CD8-positive, alpha-beta memory T cell (primary cell): ENCODE measurements at places on chromosomes 1 and 21.

- DNase-seq = no peak
Observed at GRCh38 chr1:65994223-65994622, 201.5 kb downstream of the PDE4B start.

DNA sequence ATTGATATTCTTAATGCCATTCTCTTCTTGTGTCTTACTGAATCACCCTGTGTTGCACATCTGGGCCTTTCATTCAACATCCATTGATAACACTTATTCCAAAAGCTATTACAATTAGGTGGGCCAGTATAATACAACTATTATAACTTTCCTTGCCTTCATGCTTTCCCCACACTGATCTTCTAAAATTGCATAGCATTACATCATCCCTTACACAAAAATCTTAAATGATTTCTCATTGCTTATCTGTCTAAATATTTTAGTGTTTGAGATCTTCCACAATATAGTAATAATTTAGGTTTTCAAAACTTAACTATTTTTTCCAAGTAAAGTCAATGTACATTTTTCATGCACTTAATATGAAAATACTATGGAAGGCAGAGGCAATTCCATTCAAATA is 1634.1 kb downstream of the PLA2G4A start:
- no peak for DNase-seq

GRCh38 chr1:172466795-172467407 is 23.0 kb upstream of the PIGC start:
- DNase-seq = no peak

GRCh38 chr1:240415532-240415931 is 196.4 kb downstream of the GREM2 start:
- DNase-seq = no peak

DNA sequence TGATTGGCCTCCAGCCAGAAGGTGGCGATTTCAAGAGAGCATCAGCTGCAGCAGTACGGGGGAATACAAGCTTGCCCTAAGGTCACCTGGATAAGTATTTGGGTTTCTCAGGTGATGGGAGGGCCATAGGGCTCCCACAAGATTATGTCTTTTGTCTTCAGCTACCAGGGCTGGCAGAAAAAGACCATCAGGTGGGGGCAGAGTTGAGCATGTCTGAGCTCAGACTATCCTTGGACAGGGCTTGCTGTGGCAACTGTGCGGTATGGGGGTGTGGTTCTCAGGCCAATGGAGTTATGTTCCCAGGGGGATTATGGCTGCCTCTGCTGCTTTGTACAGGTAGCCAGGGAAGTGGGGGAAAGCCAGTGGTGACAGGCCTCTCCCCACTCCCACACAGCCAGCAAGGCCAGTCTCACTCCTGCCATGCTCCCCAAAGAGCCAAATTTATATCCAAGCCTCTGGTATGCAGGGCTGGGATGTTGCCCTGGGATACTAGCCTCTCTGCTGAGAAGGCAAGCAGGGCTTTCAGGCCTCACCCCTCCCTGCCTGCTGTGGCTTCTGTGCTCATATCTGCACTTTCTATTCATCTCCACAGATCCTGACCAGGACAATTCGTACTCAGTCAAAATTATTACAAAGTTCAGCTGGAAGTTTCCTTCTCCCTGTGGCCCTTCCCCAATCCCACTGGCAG is 26.6 kb upstream of the CD84 start:
- DNase-seq = no peak

- no peak for DNase-seq
Observed at GRCh38 chr1:64356636-64357256, 113.2 kb upstream of the CACHD1 start.

GRCh38 chr21:40447016-40447415 is 399.9 kb downstream of the DSCAM start:
- no peak for DNase-seq

DNA sequence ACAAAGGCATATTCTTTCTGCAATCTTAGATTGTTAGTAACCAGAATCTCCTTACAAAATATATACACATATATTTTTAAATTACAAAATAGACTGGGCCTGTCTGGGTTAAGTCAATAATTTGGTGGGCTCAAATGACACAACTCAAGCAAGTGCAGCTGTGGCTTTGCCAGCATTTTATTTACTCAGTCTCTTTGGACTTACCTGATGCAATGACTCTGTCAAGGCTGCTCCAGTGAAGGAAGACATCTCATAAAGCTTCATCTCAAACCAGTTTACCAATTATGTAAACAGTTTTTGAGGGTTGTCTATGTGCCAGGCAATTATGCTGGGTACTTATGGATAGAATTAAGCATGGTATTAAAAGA is 22.8 kb upstream of the ABCA4 start:
- no peak for DNase-seq

GRCh38 chr1:32770221-32770731 is 46.9 kb downstream of the YARS1 start:
- no peak for DNase-seq

GRCh38 chr1:213256438-213257087 is 205.5 kb downstream of the RPS6KC1 start:
- no peak for DNase-seq

DNA sequence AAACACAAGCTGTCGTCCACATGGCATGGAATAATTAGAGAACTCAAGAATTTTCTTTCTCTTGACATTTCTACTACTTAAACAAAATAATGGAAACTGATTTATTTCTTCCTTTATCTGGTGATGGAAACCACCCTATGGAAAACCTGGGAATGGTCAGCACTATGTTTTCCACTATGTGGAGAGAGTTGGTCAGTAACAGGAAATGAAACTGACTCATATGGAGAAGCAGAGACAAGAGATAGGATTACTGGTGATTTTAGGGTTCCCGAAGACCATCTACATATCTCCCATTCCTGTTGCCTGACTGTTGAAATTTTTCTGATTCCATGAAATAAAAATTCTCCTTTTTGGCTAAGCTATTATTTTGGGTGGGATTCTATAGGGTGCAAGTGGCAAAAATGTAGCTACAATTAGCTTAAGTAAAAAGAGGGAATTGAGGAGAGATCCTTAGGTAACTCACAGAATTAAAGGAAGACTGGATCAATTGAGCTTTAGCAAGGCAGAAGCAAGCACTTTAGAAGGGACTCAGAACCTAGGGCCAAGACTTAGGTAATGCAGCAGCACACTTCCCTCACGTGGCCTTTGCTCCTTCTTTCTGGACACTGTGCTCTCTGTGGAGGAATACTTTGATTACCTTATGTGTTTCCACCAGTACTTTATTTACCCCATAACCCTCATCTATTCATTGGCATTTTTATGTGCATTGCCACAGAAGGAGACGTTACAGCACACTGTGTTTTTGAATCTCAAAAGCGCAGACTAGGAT is 89.6 kb downstream of the LEPR start:
- no peak for DNase-seq

DNA sequence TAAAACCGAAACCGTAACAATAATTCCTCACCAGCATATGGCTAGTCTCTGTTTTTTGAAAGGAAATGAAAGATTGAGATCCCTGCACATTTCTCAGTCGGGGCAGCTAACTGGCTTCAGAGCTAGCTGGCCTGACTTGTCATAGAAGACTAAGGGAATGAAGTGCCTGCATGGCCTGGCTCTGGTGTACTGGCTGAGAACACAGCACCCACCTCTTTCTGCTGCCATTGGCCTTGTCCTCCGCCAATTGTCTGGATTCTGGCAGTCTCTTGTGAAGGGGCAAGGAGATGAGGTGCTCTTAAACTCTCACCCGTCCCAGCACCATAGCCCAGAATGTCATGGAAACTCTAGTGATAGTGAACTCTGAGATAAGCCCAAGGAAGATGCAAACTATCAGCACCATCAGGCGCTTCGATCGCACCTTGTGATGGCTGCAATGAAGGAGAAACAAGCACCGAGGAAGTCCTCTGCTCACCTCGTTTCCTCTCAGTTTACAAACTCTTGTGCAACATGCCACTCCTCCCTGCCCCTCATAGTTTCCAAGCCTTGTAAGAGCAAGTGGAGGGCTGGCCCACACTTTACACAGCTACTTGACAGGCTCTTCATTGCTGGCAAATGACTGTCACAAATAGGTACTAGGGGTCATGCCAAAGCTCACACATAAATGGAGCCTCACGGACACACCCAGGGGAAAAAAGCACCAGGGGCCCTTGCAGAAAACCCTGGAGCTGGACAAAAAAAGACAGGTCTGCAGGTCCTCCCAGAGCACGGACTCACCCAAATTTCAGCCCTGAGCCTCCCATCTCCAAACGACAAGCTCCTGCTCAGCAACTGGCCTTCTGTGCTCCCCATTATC is 16.4 kb downstream of the INPP5B start:
- peak; percentile 20 for DNase-seq

GRCh38 chr1:207894704-207895103 is 16.2 kb downstream of the CD34 start:
- DNase-seq = no peak

DNA sequence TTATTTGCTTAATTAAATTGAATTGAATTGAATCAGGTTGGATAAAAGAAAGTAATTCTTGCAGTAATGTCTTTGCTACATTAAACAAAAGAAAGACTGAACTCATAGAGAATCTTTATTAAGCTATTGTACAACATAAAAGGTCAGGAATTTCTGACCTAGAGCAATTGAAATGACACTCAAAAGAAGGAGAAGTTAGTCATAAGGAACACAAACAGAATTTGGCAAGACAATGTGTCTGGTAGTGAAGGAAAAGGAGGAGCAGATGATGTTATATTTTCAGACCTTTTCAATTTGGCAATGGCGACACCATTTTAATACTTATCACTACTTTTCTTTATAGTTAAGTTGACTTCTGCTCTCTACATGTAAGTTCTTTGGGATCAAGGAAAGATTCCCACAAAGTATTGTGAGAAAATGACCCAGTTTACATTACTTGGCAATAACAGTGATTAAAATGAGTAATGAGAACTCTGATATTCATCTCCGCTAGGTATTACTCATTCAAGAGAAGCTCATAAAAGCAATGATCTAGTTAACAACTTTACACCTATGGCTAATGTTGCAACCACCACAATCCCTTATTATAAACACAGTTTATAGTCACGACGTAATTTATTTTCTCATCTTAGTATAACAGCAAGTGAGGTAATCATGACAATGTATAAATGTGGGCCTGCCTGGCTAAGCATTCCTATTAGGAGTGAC is 14.7 kb upstream of the KRTAP21-1 start:
- no peak for DNase-seq

DNA sequence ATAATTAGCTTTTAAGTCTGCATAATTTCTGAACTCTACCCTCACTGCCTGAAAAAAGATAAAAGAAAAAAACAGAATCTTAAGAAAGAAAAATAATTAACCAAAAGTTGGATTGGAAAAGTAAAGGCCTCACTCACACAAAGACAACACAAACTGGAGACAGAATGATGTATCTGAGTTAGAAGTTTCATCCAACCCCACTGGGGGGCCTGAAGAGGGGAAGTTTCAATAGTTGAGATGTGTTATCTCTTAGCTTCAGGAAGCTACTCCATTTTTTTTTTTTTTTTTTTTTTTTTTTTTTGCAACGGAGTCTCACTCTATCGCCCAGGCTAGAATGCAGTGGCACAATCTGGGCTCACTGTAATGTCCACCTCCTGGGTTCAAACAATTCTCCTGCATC is 19.9 kb downstream of the SYDE2 start:
- DNase-seq = no peak

GRCh38 chr1:77416692-77417450 is 135.1 kb downstream of the AK5 start:
- DNase-seq = no peak

DNA sequence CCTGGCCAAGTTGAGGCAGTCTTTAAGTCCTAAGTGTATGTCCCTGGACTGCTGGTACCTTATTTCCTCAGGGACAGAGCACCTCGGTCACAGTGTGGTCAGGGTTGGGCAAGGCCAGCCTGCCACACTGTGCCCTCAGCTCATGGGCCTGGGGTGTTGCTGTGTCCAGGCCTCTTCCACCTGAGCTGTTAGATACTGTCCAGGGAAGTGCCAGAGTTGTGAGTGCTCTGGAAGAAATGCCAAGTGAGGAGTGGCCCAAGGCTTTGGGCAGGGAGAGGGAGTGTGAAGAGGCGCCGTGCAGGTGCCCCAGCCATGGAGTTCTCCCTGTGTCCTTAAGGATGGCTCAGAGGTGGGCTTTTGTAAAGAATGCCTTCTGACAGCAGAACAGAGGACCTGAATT is 15.3 kb downstream of the URB2 start:
- no peak for DNase-seq

- no peak for DNase-seq
Observed at GRCh38 chr21:31647650-31648049, 11.8 kb upstream of the SOD1 start.

DNA sequence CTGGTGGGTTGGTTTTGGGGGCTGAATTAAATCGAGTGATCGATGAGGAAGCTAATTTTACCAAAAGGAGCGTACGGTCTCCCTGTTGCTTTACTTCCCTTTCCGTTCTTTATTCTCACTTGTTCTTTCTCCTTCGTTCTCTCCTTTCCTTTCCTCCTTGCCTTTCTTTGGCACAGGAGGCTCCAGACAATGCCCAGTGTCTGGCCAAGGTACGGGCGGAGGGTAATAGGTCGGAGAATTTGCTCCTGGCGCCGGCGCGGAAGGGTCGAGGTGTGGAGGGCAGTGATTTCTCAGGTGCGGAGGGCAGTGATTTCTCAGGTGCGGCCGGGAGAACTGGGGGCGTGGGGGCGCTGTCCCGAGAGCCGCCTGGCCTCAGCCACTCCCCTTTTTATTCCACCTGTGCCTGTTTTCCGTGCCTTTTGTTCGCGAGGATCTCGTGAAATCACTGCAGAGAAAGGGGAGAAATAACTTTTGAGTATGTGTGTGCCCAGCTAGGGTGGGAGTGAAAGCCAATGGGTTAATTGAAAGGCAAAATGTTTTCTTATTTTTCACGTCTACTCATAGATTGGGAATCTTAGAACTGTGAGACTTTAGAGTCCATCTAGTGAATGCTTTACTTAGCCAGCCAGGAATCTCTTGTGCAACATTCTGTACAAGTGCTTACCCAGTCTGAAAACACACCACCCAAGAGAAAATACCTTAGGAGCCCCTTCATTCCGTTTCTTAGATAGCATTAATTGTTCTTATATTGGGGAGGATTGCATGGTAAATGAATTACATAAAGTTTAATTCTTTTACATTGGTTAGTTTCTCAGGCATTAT is 1.3 kb downstream of the FNBP1L start:
- DNase-seq = no peak

GRCh38 chr1:65971547-65971946 is 178.9 kb downstream of the PDE4B start:
- no peak for DNase-seq

DNA sequence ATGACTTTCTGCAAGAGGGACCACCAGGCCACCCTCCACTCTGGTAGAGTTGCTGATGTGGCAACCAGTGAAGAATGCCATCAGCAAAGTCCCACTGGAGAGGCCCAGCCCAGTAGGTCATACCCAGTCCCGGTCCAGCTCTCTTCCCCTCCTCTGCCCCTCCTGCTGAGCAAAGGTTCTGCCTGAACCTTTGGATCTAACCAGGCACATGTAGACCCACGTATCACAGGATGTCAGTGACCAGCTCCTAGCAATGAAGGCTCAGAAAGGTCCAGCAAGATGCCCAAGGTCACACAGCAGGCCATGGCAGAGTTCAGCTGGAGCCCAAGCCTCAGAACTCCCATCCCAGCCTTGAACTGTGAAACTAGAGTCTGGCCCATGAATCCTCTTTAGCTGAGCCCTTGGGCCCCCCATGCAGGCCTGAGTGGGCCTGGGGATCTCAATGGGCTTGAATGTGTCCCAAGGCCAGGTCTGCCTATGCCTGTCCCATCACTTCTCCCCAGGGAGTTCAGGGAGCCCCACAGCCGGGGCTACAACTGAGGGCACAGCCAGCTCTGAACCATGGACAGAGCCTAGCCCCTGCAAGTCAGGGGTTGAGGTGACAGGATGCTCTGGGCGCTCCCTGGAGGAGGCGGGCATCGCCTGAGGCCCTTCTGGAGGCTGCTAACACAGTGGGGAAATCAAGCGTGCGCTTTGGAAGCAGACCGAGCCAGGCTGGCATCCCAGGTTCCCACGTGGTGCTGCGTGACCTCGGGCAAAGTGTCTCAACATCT is 21.4 kb upstream of the PADI1 start:
- DNase-seq = no peak

- DNase-seq = no peak
Observed at GRCh38 chr1:220884109-220884980, 5.1 kb downstream of the HLX start.
